ENCODE measurements at places on chromosomes 6 and 20. TPM values are rescaled to one million over a fixed set of nuclear protein-coding genes. Genes with fewer than 3 reads are reported as not detected.
A peak's percentile ranks its signal among the peaks of the same experiment; 100 is the strongest.

DNA sequence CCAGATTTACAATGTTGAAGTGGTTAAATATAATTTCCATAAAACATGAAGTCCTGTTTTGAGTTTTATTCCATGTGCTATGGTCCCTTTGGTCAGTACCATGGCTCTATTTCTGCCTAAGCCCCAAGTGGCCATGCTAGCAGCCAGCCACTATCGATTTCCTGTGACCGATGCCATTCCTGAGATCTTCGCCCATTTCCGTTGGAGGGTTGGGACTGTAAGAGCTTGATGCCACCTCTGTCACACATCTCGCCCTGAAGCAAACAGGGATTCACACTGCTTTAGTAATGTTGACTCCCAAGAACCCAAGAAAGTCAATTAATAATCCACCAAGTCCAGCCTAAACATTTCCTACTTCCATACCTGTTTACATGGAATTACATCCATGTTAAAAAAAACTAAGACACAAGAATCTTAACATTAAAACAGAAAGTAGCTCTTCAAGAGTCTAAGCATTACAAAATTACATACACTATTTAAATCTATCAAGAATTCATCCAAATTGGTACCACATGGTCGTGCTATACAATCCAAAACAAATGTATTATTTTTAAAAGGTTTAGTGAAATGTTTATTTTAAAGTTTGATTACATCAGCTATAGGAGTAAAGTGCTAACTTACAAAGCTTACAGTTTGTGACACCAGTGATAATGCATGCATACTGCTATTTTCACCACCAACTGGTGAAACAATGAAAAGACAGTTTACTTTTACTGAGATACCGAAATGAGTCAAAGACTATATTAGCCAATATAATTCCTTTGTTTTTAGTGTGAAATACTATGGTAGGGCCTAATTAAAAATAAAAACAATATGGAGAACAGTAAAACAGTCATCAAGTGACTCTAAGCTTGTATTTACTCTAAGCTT lies 2.5 kb downstream of the RBM39 start:
- H3K36me3 ChIP-seq = no peaks in the 10 kb centered on the region
- peaks cover 11% of the 10 kb centered on the region for H3K27me3 ChIP-seq
- no peak for DNase-seq
- peaks cover 23% of the 10 kb centered on the region for H3K4me1 ChIP-seq

GRCh38 chr6:131730264-131730663 lies 19.4 kb upstream of the CTAGE9 start:
- DNase-seq = no peak
- H3K4me1 ChIP-seq = no peaks in the 10 kb centered on the region
- no peak overlapping the region for H3K27ac ChIP-seq
- H3K36me3 ChIP-seq = no peaks in the 10 kb centered on the region
- H3K4me3 ChIP-seq = no peak overlapping the region

DNA sequence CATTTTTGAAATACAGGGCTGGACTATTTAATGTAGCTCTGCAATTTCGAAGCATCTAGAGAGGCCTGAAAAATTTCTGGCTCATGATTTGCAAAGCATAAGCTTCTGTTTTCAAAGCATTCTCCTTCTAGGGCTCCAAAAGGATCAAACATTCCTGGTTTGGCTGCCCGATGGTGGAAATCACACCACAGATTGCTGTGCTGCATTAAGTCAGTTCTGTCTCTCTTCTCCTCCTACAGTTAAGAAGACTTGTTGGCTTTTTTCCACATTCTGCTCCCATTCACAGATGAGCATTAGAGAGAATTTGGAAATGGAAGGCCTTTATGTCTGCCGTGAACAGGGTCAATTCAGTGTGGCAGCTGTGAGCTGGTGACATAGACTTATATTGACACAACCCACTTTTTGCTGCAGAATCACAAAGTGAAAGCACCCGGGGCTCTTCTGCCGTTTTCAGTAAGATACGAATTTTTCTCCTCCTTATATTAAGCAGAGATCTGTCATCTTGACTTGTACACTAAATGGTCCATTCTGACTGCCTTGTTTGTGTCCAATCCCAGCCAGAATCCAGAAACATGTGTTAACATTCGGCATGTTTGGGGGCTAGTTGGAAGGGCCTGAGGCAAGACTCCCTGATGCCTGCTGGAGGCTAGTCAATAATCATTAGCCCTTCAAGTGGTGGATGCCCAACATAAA lies 330.8 kb upstream of the DEFB112 start:
- no peaks in the 10 kb centered on the region for H3K27me3 ChIP-seq
- H3K27ac ChIP-seq = peak overlapping the region; percentile 86
- no peak for DNase-seq
- peaks cover 9% of the 10 kb centered on the region for H3K36me3 ChIP-seq
- H3K4me1 ChIP-seq = peaks cover 4% of the 10 kb centered on the region

Gene GABRR1
- not detected for total RNA-seq

DNA sequence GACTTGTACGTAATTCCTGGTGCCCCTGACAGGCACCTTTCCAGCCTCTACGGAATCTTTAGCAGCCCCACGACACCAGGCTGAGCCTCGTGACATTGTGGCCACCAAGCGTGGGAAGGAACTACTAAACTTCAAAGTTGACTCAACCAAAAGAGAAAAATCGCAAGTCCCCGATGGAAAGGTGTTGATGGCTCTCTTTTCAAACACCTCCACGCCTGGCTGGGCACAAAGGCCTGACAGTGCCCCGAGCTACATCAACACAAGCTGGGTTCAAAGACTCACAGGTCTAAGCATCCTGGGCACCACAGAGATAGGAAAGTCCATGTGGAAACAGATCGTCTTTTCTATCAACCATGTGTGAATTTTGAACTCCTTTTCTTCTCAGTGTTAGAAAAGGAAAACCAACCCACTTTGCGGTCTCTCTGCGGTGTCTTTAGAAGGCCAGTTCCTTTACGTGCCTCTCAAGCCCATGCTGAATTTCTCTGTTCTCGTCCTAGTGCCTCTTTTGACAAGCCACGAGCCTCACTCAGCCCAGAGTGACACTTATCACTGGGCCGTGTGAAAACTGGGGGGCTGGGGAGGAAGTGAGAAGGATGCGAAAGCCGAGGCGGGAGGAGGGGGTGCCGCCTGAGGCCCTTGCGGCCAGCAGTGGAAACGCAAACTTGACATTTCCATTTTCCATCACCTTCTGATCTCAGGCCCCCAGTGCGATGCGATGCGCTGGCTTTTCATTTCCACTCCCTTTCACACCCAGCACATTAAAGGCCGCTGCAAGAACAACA lies 59.4 kb downstream of the GFOD1 start:
- no peak overlapping the region for H3K27ac ChIP-seq
- no peaks in the 10 kb centered on the region for H3K27me3 ChIP-seq
- H3K4me1 ChIP-seq = no peaks in the 10 kb centered on the region

GRCh38 chr6:1385129-1386037 lies 4.0 kb upstream of the FOXF2 start:
- peak overlapping the region; percentile 3 for H3K4me3 ChIP-seq
- H3K27ac ChIP-seq = no peak overlapping the region
- H3K27me3 ChIP-seq = peaks cover 23% of the 10 kb centered on the region
- DNase-seq = no peak
- no peaks in the 10 kb centered on the region for H3K36me3 ChIP-seq

DNA sequence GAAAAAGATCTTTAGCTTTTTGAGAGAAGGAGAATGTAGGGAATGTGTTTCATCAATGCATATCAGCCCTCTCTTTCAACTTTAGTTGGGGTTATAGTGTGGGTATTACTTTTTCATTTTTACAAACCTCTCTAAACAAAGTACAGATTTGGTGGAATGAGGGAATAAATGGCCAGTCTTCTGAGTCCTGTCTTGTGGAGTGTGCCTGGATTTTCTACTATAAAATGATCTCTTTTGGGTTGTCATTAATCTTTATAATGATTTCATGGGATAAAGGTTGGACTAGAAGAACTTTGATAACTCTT lies 209.3 kb downstream of the RNF144B start:
- H3K4me3 ChIP-seq = no peak overlapping the region
- H3K27me3 ChIP-seq = no peaks in the 10 kb centered on the region
- no peak for DNase-seq
- peaks cover 4% of the 10 kb centered on the region for H3K4me1 ChIP-seq
- no peak overlapping the region for H3K27ac ChIP-seq

Gene HSPA1L
- total RNA-seq = 2.5 TPM

DNA sequence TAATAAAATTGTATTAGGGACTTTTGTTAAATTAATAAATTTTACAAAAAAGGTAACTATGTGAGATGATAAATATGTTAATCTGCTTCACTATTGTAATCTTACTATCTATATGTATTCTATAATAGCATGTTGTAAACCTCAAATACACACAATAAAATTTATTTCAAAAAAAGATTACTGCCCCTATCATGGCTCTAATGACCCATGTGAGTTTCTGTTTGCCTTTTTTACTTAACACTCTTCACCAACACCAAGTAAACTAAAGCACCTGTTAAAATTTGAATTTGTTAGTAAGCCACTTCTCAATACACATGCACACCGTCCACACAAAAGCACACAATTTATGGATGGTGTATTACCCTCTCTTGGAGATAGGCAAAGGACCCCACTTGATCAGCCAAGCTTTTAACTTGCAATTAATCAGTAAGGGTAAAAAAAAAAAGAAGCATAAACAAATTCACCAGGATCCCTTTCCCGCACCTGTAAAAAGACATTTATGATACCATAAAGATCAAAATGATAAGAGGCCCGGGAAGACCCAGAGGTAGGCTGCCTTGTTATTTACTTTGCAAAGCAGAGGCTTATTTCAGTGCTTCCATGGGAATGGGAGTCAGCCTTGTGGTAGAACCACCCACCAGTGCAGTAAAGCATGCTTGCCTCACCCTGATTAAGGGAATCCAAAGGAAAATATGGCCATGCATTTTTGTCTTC lies 28.6 kb upstream of the PKHD1 start:
- H3K4me1 ChIP-seq = no peaks in the 10 kb centered on the region
- H3K36me3 ChIP-seq = peaks cover 3% of the 10 kb centered on the region
- no peak overlapping the region for H3K27ac ChIP-seq
- no peak for DNase-seq
- H3K27me3 ChIP-seq = peaks cover 2% of the 10 kb centered on the region

DNA sequence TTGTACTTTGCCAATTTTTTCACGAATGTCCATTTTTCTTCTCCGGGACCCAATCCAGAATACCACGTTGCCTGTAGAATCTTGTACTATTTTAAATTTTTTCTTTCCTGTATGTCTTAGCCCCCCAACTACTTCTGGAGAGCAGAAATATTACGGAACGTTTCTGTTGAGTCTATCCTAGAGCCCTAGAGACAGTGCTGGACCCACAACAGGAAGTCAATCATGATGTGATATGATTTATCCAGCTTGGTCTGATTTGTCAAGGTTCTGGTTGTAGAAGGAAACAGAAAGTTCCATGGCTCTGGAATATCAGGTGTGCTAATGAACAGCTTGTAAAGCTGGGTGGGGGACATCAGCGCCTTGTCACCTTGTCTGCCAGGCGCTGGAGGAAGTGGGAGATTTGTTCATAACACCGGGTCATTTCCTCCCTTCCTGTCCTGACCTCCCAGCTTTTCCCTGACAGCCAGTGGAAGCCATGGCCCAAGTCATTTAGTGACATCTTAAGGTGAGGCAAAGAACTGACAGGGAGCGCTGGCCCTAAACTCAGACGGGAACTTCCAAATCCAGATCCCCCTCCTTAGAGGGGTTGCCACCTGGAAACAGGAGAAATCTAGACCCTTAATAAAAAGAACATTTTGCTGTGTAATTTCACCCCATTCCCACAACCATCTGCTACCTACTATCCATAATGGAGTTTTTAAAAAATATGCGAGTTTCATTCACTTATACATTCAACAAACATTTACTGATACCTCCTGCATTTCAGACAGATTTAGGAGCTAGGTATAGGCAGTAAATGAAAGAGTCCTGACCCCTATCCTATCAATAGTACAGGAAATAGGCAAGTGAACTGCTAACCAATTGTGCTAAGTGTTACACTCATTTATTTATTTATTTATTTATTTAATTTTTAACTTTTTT lies 130.5 kb downstream of the ZFP64 start:
- no peaks in the 10 kb centered on the region for H3K27me3 ChIP-seq
- no peak for DNase-seq
- no peak overlapping the region for H3K27ac ChIP-seq
- H3K4me3 ChIP-seq = no peak overlapping the region
- H3K4me1 ChIP-seq = no peaks in the 10 kb centered on the region
- peaks cover 14% of the 10 kb centered on the region for H3K36me3 ChIP-seq

- no peak overlapping the region for H3K4me3 ChIP-seq
- DNase-seq = no peak
- H3K4me1 ChIP-seq = peaks cover 4% of the 10 kb centered on the region
- H3K27me3 ChIP-seq = no peaks in the 10 kb centered on the region
- H3K36me3 ChIP-seq = peaks cover 17% of the 10 kb centered on the region
Measured at GRCh38 chr6:121816906-121817540, 381.6 kb downstream of the GJA1 start.

DNA sequence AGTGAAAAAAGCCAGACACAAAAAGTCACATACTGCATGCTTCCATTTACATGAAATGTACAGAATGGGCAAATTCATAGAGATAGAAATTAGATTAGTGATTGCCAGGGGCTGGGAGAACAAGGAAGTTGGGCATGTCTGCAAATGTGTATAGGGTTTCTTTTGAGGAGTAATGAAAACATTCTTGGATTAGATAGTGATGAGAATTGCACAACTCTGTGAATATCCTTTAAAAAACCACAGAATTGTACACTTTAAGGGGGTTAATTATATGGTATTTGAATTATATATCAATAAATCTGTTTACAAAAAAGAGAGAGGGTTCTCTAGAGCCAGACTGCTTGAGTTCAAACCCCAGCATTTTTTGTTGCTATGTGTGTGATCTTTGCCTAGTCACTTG lies 188.1 kb downstream of the CDC5L start:
- H3K27me3 ChIP-seq = peaks cover 1% of the 10 kb centered on the region
- peaks cover 2% of the 10 kb centered on the region for H3K36me3 ChIP-seq
- H3K4me1 ChIP-seq = no peaks in the 10 kb centered on the region
- DNase-seq = no peak

GRCh38 chr6:68447112-68447511 lies 188.0 kb upstream of the ADGRB3 start:
- H3K27me3 ChIP-seq = peaks cover under 1% of the 10 kb centered on the region
- no peak for DNase-seq
- H3K4me3 ChIP-seq = no peak overlapping the region
- no peaks in the 10 kb centered on the region for H3K4me1 ChIP-seq

Gene SYCP2
- 0.69 TPM for total RNA-seq

- no peak overlapping the region for H3K27ac ChIP-seq
- no peak overlapping the region for H3K4me3 ChIP-seq
- DNase-seq = no peak
- H3K4me1 ChIP-seq = peaks cover 10% of the 10 kb centered on the region
- peaks cover 3% of the 10 kb centered on the region for H3K27me3 ChIP-seq
Measured at GRCh38 chr20:12914804-12915203, 94.0 kb upstream of the SPTLC3 start.

GRCh38 chr6:35258858-35259193 lies 709 bp upstream of the ZNF76 start:
- peak overlapping the region; percentile 98 for H3K4me3 ChIP-seq
- no peaks in the 10 kb centered on the region for H3K36me3 ChIP-seq
- H3K27me3 ChIP-seq = peaks cover 6% of the 10 kb centered on the region
- no peak for DNase-seq

GRCh38 chr20:32999603-33000250 lies 4.5 kb downstream of the SUN5 start:
- H3K27me3 ChIP-seq = peaks cover 1% of the 10 kb centered on the region
- H3K4me1 ChIP-seq = no peaks in the 10 kb centered on the region
- H3K4me3 ChIP-seq = no peak overlapping the region

GRCh38 chr20:7500231-7500663 lies 440.0 kb downstream of the HAO1 start:
- DNase-seq = no peak
- H3K4me1 ChIP-seq = no peaks in the 10 kb centered on the region
- no peaks in the 10 kb centered on the region for H3K27me3 ChIP-seq
- no peak overlapping the region for H3K4me3 ChIP-seq
- no peaks in the 10 kb centered on the region for H3K36me3 ChIP-seq

Measured in glutamatergic neuron (in vitro differentiated cells).